Dermis blood vessel endothelial cell (primary cell): ENCODE measurements at places on chromosomes 4 and X. TPM values are rescaled to one million over a fixed set of nuclear protein-coding genes. Genes with fewer than 3 reads are reported as not detected.

GRCh38 chrX:97446298-97446882 is 562.7 kb downstream of the RPA4 start:
- peak; percentile 6 for DNase-seq

NUDT10 gene
- 0.09 and 0.17 TPM in 2 replicates for total RNA-seq

DNA sequence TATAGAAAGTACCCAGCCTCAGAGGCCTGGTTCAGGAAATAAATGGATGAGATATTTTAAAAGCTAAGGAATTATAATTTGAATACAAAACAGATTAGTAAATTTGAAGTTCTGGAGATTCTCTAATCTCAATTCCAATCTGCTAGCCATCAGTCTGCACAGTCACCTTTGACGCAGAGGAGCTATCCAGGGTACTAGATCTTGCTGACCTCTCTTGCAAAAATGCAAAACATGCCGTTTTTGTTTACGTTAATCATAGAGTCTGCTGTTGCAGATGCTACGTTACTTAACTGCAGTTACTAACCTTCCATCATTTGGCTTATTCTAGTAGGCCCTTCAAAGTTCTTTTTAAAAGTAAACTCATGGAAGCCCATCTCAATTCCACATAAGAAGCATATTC is 10.4 kb downstream of the CCSER1 start:
- DNase-seq: peak; percentile 37

- DNase-seq: no peak
These were observed 19.1 kb downstream of the HPGD start for GRCh38 chr4:174503079-174503715.

INTU gene
- 2.7 and 3.1 TPM in 2 replicates for total RNA-seq

- no peak for DNase-seq
These were observed 66.6 kb downstream of the RNF150 start for GRCh38 chr4:141066690-141067089.

- no peak for DNase-seq
These were observed 34.6 kb upstream of the TBC1D9 start for GRCh38 chr4:140790765-140791164.

DNA sequence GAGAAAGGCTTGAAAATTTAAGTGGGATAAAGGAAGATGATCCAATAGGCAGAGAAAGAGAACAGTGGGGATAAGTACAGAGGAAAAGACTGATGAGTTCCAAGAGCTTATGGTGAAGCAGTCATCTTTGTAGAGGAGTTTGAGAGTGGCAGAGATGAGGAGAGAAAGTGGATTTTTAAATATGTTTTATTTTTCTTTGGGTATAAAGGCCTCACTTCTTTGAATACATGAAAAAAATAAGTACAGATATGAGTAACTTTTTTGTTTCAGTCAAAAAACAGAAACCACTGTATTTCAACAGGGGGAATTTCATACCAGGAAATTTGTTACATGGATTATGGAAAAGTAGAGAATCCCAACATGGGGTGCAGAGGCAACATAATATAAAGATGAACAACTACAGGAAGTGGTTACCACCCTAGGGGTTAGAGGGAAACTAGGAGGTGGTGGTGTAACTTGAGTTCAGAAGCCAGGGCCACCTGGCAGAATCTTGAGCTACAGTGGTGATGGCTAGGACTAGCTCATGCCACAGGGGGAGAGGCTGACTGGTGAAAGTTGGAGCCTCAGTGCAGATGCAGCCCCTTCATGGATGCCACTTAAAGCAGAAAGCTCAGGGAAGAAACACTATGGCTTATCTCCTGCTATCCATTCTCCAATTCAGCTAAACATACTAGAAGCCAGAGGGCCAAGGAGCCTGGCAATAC is 3.4 kb upstream of the CYBB start:
- no peak for DNase-seq

GRCh38 chr4:174214101-174214878 is 69.2 kb downstream of the FBXO8 start:
- DNase-seq: no peak
